ENCODE measurements at places on chromosomes 11 and 22. TPM values are rescaled to one million over a fixed set of nuclear protein-coding genes. Genes with fewer than 3 reads are reported as not detected.

Gene TRIM51
- total RNA-seq, result not detected

Gene PGAP2
- 20.6 TPM for total RNA-seq

Gene BATF2
- total RNA-seq, result 0.75 TPM

Gene CSNK2A3
- 2.8 TPM for total RNA-seq

Gene MMP12
- not detected for total RNA-seq

Gene ANKK1
- 0.07 TPM for total RNA-seq

Gene GPR83
- 0.22 TPM for total RNA-seq

Gene SLC22A12
- not detected for total RNA-seq

Data from A549 treated with RU486 at 1 μM for 4 hours (cell line).